Cortex of kidney (tissue), 1 donor: ENCODE measurements at places on chromosomes 7 and 10.

DNA sequence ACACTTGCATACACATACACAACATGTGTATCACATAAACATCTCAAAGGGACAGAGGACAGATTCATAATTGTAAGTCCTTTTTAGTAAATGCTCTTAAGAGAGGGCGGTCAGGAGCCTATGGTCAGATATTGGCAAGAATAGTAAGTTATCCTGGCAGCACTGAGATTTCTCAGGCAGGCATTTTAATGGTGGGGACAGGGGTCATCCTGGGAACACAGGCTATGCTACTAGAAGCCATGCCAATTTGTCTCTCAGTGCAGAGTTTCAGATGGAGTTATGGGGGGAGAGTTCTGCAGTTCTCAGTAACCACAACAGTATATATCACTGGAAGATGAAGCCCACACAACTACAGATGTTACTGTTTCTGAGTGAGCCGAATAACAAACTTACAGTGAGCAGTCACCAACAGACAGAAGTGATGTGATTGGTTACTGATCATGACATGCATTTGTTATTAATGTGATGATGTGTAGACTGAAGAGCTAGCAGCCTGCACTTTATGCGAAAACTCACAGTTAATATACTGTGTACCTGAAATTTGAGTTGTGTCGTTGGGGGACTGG is 16.4 kb downstream of the ZNF487 start:
- no peak for DNase-seq

DNA sequence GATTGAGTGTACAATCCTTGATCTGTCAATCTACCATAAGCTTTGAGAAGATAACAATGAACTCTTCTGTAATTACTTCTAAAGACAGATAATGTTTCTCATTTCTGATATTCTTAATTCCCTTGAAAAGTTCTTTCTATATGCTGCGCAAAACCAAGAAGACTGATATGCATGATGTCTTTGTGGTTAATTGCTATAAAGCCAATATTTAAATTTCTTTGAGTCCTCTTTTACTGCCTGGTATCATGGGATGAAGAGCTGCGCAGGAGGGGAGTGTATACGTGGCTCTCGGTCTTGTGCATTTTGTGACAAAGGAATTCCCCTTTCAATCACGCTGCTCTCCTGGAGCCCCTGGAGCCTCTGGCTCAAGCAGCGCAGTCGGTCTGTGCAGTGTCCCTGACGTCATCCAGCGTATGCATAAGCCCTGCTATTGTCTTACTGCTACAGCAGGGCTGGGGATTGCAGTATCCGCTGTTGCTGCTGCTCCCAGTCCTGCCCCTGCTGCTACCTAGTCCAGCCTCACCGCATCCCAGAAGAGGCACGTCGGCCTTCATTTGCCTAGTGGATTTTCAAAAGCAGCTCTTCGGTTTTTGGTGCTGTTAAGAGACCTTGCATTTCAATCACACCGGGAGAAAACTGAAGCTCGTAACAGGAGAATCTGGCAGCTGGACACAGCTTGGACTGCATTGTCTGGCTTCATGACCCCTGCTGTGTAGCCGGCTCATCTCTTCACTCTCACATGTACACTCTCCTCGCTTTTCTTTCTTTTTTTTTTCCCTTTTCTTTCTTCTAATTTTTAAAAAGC is 66.7 kb downstream of the ST7 start:
- no peak for DNase-seq

GRCh38 chr10:88493691-88494483 is 89.2 kb downstream of the RNLS start:
- no peak for DNase-seq

DNA sequence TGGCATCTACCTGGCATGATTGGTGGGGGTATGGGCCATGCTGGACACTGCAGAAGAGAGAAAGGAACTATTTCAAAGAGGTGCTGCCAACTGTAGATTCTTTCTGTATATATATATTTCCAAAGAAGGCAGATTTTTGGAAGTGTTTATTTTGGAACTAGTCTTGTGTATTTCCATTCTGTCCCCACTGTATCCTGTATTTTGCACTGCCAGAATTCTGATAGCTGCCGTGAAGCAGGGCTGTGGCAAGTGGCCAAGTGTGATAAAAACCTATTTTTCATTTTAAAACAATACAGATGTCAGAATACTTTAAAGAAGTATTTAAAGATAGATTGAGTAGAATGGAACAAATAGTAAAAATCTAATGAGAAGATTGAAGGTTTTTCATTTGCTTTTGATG is 17.1 kb downstream of the MCU start:
- no peak for DNase-seq

DNA sequence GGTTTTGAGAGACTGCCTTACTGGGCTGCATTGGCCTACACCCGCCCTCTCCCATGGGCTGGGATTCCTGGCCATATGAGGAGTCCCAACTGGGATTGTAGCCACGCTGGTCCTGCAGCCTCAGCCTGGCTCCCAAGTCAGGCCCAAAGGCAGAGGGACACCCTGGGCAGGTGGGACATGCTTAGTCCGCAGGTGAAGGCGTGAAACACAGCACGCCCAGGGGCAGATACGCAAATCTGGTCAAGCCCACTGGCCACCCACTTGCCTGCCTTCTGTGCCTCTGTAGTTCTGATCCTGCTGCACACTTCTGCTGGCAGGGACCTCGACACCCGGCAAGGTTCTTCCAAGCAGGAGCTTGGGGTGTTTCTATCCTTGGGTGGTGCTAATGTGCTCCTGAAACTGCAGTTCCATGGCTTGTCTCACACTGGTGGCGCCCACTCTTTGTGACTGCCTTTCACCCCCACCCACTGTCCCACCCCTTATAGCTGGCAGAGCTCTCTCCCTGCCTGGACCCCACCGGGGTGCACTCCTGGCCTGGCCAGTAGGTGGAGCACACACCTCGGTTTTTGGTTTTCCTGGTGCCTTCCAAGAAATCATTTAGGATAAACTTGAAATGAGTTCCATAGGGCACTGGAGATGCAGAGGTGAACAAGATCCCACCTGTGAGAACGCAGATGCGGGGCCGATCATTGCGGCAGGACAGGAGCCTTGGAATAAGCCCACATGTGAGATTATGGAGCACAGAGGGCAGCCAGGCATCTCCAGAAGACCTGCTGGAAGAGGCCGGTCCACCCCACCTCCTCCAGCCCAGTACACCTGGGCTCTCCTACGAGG is 47.9 kb downstream of the MKI67 start:
- no peak for DNase-seq

GRCh38 chr7:104179178-104179577 is 28.6 kb downstream of the ORC5 start:
- no peak for DNase-seq

GRCh38 chr7:124922200-124922599 is 7.4 kb downstream of the POT1 start:
- DNase-seq: no peak

DNA sequence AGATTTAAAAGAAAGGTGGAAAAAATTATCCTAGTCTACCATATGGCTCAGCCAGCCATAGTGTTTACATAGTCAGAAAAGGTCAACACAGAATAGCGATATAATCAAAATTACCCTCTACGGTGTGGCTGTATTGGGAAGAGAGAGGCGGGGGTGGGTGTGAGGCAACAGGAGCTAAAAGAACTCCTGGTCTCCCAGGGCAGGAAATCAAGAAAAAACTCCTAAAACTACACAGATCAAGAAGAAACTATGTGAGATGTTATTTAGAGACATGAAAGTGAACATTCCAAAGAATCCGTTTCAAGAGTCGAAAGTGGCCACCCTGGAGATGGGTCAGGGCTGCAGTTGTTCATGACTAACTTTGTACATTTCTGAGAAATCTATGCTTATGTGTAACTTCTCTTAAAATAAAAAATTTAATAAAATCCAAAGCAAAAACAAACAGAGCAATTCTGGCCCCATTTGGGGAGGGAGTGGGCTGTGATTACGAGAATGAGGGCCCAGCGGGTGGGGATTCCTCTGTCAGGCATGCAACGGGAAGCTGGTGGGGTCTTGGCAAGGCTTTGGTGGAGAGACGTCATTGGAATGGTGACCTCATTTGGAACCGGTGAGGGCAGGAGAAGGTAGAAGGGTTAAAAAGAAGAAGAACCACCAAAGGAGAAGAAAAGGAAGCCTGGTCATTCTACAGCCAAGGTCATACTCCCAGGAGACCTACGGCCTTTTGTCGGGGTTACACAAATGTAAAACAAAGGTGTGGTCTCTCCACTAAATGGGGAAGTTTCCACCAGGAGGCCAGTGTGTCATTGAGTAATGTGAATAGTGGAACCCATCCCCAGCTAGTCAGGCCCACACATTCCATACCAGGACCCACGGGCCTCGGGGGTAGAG is 71.2 kb upstream of the DUSP5 start:
- DNase-seq: no peak

GRCh38 chr7:27971171-27971812 is 209.3 kb downstream of the JAZF1 start:
- DNase-seq: no peak

- no peak for DNase-seq
Observed at GRCh38 chr10:6388261-6388893, 185.6 kb downstream of the PFKFB3 start.

DNA sequence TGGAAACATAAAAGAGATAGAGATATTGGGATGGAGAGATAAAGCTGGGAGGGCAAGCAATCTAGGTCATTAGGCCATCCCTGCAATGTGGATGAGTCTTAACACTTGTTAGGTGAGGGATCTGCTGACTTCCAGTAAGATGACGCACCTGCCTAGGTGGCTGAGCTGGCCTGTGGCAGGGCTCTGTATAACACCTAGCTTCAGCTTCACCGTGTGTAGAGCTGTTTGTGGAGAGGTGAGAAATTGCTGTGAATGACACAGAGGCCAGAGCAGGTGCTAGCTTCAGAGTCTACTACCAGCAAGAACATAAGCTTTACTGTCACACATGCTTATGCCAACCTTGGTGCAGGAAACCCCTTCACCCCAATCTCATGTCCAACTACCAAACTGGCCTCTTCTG is 1010.0 kb downstream of the TYW1 start:
- DNase-seq: no peak

- no peak for DNase-seq
Observed at GRCh38 chr10:12966067-12966466, 35.4 kb downstream of the CCDC3 start.

GRCh38 chr7:137916564-137916963 is 69.8 kb upstream of the DGKI start:
- no peak for DNase-seq

DNA sequence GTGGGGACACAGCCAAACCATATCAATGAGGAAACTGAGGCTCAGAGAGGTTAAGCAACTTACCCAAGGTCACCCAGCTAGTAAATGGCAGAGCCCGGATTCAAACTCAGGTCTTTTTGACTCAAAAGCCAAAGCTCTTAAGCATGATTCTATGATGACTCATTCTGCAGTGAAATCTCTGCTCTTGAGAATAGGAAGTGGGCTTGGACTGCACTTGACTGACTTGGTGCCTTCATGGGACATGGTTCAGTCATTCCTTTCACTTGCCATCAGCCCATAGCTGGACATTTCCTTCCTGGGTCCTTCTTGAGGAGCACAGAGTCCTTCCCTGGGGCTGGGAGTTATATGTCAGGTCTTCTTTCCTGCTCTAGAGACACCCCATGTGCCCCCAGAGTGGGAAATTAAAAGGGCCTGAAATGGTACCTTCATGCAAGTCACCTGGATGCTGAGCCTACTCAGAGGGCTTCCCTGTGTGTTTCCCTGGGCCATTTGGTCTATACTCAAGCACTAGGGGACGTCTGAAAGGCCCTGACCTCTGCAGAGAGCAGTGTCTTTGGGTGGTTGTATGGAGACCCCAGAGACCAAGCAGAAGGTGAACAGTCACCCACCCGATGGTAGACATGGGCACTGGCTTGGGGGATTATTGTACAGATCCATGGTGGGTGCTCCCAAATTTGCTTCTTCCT is 62.4 kb upstream of the SDK1 start:
- DNase-seq: no peak

- DNase-seq: no peak
Observed at GRCh38 chr10:11682267-11682683, 59.9 kb upstream of the ECHDC3 start.

- no peak for DNase-seq
Observed at GRCh38 chr7:133517766-133518165, 264.9 kb downstream of the EXOC4 start.

DNA sequence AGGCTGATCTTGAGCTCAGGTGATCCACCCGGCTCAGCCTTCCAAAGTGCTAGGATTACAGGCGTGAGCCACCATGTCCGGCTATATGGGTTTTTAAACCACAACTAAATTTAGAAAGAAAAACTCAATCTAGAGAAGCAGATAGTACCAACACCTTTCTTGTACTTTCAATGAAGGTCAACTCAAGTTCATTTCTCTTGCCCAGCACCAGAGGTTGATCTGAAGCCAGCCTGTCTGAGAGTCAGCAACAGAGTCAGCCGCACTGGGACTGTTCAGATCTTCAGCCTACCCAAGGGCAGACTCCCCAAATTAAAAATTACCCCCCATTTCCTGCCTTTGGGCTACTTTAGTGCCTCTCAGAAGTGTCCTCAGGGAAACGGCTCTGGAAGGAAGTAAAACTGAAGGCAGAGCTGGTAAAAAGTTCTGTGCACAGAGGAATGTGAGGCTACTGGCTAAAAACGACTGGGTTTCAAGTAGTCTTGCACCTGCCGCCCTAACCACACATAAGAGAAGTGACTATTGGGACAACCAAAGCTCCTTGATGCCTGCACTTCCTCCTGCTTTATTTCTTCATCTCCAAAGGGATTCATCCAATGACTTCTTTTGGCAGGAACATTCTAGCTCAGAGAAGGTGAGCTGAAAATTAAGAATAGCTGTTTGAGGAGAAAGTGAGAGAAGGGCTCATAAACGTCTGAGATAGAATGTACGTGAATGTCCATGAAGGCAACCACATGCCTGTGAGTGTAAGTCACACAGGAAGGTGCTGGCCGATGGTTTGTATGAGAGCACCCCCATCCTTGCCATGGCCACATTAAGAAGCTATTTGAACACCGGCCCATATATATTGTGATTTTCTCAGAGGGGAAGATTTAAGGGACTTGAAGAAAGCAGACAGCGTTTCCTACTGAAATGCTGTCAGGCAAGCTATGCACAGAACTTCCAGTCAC is 142.4 kb upstream of the PRR15 start:
- DNase-seq: no peak

- DNase-seq: no peak
Observed at GRCh38 chr7:120716307-120716706, 141.6 kb downstream of the TSPAN12 start.

GRCh38 chr10:80784695-80785094 is 247.0 kb downstream of the SH2D4B start:
- no peak for DNase-seq

DNA sequence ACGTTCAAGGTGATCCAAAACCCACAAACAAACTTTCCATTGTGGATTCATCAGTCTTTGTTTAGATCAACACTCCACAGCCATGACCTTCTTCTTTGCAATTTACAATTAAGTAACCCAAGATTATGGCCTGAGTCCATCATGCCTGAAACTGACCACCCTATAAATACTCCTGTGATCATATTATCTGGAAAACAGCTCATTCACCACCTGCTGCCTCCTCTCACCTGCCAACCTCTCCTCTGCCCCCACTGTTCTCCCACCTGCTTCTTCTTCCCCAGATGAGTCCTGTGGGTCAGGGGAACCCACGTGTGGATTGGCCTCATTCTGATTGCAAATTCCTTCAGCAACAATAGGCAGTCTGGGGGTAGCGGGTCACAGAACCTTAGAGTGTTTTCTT is 81.4 kb downstream of the ABLIM1 start:
- no peak for DNase-seq
